Activated T-helper 1 cell treated with anti-CD3 and anti-CD28 coated beads, Interleukin-2, amount 50 U/mL, for 16 hours (primary cell): ENCODE measurements at places on chromosomes 6 and 20.

- no peak for DNase-seq
Observed at GRCh38 chr20:8196096-8196495, 64.0 kb downstream of the PLCB1 start.

DNA sequence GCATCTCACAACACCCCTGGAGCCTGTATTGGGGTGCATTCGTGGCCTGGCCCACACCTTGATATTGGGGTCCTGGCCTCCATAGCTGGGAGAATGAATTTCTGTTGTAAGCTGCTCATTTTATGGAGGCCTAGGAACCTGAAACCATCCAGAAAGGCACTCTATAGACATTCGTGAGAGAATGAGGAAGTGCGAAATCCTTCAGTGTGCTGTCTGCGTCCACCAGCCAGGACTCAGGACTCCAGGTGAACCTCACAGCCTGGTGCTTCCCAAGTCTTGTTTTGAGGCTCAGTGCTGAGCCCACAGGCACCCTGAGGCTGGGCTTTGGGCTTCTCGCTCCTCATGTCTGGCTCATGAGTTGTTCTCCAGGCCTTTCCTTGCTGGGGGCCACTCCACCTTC, 11.9 kb upstream of the RBBP8NL start:
- no peak for DNase-seq

DNA sequence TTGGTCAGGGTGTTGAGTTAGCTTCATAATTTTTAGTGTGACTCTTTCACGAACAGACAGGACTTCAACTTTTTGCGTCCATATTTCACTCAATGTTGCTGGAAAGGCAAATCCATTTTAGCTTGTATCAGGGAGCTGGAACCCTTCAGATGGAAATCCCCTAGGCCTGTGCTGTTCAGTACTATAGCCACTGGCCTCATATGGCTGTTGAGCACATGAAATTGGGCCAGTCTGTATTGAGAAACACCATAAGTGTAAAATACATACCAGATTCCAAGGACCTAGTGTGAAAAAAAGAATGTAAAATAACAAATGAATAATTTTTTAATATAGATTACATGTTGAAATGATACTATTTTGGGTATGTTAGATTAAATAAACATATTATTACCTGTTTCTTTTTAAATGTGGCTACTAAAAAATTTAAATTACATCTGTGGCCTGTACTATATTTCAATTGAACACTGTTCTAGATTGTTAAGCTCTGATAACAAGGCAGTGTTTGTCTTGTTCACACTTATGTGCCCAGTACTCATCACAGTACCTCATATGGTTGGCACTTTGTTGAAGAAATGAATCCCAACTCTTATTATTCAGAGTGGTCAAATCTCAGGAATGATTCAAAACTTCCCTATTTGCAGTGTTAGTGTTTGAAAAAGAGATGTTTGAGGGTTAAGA, 34.3 kb downstream of the CTNNBL1 start:
- DNase-seq: no peak

DNA sequence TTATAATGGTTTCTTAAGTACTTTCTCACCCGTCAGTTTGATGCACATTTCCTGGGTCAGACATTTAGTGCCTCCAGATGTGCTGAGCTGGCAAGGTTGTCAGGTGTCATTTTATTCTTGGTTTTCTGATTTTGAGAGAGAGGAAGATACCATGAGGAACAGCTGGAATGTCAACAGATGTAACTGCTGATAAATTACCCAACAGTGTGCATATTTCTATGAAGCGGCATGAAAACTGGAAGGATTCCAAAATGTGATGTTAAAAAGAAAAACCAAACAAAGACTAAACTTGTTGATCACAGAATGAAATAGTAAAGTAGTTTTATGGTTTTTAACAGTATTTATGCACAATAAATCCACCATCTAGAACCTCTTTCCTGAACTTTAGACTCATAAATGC, 447.3 kb downstream of the HDGFL1 start:
- DNase-seq: no peak
